ENCODE measurements at places on chromosomes 13 and 19.

DNA sequence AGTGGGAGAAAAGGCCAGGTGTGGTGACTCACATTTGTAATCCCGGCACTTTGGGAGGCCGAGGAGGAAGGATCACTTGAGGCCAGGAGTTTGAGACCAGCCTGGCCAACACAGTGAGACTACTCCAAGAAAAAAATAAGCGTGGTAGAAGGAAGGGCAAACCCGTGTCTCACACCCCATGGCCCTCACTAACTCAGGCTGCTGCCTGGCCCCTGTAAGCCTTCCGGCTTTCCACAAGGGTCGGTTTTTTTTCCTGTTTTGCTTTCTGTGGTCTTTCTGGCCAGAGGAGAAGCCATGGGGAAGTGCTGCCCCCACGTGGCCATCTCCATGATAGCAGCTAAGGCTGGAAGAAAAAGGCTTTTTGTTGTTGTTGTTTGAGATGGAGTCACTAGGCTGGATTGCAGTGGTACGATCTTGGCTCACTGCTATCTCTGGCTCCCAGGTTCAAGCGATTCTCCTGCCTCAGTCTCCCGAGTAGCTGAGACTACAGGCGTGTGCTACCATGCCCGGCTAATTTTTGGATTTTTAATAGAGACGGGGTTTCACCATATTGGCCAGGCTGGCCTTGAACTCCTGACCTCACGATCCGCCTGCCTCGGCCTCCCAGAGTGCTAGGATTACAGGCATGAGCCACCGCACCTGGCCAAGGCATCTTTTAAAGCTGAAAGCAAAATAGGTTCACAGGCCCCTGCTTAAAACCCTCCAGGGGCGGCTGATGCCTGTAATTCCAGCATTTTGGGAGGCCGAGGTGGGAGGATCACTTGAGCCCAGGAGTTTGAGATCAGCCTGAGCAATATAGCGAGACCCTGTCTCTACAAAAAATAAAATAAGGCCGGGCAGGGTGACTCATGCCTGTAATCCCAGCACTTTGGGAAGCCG lies 7.5 kb upstream of the ARHGEF18 start:
- peak; percentile 84 for DNase-seq

DNA sequence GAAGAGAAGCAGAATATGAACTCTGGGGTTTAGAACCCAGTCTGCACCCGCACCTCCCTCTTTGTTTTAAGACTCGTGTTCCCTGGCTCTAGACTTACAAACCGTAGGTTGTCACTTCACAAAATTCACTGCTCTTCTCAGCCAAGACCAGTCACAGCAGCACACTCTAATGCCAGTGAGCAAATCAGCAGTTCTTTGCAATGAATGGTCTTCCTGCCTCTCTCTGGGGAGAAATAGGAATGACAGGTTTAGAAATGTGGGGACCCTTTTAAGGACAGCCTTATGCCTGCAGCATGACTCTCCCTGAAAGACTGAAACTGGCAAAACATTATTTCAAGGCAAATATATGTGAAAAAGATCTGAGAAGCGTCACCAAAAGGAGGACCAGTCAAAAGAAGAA lies 156.9 kb downstream of the KCTD15 start:
- no peak for DNase-seq

- no peak for DNase-seq
These were observed 54.8 kb downstream of the ABCC4 start for GRCh38 chr13:95246292-95247082.

DNA sequence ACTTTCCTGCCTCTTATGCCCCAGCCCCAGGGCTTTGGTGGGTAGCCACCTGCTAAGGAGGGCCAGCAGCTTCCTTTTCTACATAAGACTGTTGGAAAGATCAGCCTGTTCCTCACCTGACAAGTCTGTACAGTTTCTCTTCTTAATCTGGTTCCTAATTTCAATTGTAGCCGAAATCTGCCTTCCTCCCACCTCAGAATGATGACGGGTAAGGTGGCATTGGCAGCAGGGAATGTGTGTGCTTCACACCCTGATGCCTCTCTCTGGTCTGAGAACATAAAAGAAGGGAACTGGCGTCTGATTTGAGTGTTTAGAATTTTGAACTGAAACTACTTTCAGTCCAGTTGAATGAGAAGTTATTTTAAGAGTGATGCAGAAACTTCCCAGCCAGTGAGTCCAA lies 16.0 kb downstream of the MAU2 start:
- no peak for DNase-seq

- no peak for DNase-seq
These were observed 99.0 kb upstream of the MRI1 start for GRCh38 chr19:13665125-13665905.
